Fibroblast of skin of left biceps (primary cell): ENCODE measurements at places on chromosomes 5 and 9.

GRCh38 chr9:31119890-31120454, 1264.5 kb upstream of the ACO1 start:
- DNase-seq = no peak

- DNase-seq = no peak
Observed at GRCh38 chr5:39709032-39709431, 284.3 kb upstream of the DAB2 start.

- DNase-seq = no peak
Observed at GRCh38 chr9:90019626-90020025, 414.8 kb downstream of the GADD45G start.

GRCh38 chr5:176410486-176411180, 5.7 kb downstream of the CLTB start:
- DNase-seq = no peak

DNA sequence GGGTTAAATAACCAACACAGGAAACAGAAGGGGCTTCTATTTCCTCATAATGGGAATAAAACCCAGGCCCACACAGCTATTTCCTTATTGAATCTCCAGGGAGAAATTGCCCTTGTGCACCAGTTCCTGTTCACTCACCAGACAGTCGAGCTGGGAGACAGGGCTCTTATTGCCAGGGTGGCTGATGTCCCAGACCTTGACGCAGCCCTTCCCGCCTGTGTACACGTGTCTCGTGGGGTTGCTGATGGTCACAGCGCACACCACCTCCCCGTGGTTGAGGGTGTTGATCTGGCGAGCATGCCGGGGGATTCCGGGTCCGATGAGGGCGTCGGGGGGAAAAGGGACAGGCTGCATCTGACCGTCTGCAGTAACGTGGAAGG, 96.5 kb downstream of the TLE1 start:
- no peak for DNase-seq

DNA sequence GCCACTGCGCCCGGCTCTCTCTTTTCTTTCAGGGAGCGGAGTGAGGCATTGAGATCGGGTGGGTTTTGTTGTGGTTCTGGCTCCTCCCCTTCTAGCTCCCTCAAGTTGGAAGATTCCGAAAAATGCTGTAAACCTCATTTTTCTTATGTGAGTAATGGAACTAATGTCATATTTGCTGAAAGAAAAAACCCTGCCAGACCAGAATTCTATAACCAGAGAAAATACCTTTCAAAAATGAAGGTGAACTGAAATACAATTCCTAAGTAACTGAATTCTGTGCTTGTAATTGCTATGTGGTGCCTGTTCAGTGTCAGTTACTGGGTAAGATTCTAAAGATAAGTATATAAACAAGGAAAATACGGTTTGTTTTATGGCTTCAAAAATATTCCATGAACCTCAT, 30.9 kb upstream of the CDK20 start:
- DNase-seq = peak; percentile 7

DNA sequence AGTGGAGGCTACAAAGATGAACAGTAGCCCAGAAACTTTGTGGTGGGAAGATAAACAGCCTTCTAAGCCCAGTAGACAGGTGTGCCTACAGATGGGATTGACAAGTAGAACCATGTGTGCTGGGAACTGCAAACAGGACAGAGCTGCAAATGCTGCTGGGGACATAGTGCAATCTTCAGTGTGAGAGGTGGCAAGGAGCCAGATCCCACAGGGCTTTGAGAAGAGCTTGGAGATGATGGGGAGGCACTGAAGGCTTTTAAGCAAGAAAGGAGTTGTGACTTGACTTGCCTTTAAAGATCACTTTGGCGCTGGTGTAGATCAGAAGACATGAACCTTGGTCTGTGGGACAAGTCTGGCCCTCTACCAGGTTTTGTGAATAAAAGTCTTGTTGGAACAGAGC, 675.2 kb downstream of the ACTL7B start:
- no peak for DNase-seq

GRCh38 chr5:5285906-5286305, 136.6 kb upstream of the ICE1 start:
- no peak for DNase-seq

- no peak for DNase-seq
Observed at GRCh38 chr5:35024911-35025510, 22.7 kb downstream of the AGXT2 start.

DNA sequence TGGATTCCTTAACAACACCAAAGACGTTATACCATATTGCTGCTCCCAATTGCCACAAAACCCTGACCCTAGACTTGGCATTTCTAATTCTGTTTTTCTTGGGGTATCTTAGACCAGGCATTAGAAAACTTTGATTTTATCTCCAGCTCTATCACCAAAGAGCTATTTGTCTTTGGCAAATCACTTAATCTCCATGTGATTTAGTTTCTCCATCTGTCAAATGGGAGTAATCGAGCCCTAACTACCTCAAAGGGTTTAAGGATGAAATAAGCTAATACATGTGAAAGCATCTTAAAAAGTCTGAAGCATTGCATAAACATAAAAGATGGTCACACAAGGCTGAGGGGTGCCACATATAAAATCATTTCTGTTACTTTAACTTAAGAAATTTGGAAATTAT, 60.6 kb downstream of the FYB1 start:
- no peak for DNase-seq

- DNase-seq = no peak
Observed at GRCh38 chr5:127585661-127586060, 63.2 kb upstream of the CTXN3 start.

DNA sequence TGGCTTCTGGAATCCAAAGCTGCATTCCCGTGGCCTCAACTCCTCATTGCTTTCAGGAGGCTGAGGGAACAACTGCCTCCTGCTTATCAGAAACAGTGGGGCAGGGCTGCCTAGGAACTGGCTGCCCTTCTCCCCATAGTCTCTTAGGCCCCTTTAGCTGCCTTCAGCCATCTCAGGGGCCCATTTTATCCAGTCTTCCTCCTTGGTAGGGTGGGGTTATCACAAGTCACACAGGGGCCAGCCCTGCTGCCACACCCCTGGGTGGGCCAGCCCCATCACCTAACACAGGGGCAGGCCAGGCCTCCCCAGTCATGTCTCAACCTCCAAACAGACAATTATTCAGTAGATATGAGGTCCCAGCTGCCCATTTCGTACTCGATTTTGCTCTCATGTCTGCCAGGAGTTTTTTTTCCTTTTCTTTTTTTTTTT, 3.9 kb downstream of the ALAD start:
- DNase-seq = no peak

DNA sequence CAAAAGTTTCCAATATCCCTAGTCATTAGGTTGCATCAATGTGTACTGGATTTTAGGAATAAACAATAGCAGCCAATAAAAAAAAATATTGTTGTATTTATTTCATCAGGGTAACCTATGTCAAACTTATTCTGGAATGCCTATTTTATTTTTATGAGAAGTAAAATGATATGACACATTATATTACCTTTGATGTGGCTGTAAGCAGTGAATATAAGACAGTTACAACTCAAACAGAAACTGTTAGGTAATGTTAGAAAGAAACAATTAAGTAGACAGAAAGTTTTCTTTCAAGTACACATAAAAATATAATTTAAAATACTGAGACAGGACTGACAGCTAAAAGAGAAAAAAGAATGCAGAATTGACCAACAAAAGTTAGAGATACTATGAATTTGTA, 65.5 kb downstream of the GNG10 start:
- DNase-seq = no peak
